ENCODE measurements at places on chromosomes 7 and 10. TPM values are rescaled to one million over a fixed set of nuclear protein-coding genes. Genes with fewer than 3 reads are reported as not detected.

GRCh38 chr10:27463961-27464360 lies 40.1 kb upstream of the RAB18 start:
- no peak for DNase-seq

GRCh38 chr10:14381475-14381874 lies 50.8 kb upstream of the FRMD4A start:
- DNase-seq, result no peak

MRC1 gene
- polyA plus RNA-seq, result 9.5 TPM

RSPH10B gene
- polyA plus RNA-seq, result 0.43 TPM

DNA sequence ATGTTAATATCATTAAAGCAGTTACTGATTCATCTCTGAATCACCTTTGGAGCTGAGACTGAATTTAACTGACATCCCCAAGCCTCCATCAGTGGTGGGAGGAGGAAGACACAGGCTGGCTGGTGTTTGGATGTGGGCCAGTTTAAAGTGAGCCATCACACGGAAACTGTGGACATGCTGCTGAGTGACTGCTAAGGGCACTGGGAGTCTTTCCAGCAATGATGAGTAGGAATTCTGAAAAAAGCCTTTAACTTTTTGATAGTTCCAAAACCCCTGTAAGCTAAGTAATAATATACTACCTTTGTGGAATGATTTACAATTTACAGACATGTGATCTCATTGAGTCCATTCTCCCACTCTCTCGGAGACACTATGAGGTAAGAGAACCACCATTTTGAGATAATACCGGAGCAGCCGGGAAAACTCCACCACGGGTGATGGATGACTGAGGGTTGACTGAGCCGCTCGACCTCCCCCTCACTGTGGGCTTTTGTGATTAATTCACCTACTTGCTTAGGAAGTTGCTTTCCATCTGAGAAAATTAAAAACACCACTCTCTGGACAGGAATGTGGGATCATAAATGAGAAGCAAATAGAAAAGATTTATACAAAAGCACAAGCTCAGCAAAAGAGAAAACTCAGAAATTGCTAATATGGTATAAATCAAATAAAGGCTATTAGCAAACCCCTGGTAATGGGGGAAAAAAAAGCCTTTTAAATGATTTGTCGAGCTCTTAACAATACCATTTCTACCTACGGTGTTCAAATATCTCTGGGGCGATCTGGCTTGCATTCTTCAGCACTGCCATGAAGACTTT lies 194.8 kb downstream of the FANK1 start:
- DNase-seq, result no peak

- no peak for DNase-seq
Measured at GRCh38 chr7:46993396-46993795, 588.5 kb downstream of the TNS3 start.

GRCh38 chr10:17599089-17599488 lies 18.1 kb downstream of the HACD1 start:
- no peak for DNase-seq

- no peak for DNase-seq
Measured at GRCh38 chr10:63319231-63319630, 146.5 kb downstream of the JMJD1C start.

DNA sequence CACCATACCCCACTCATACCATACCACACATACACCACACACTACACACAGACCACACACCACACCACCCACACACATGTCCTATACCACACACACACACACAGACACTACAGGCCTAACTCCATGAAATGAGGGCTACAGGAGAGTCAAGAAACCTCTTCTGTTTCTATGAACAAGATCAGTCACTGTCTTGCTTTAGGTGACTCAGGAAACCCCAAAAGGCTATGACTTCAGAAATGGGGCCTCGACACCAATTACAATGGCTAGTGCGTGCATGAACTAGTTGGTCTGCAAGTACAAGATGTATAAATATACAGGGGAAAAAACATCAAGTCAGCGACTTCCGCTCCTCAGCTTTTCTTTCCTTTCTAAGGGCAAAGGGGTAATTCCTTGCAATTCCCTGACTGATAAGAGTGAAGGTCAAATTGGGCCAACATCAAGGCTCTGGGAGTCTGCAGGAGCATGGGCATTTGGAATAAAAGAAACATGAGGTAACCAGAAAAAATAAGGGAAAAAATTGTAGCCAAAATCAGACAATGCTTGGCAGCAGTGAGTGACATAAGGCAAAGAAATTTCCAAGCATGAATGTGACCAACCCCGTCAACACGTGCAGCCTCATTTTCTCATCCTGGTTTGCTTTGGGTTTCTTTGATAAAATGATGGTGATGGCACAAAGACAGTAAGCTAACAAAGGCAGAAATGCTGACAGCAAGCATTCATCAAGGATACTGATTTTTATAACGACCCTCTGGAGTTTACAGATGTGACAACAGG lies 1.5 kb downstream of the PKD1L1 start:
- DNase-seq, result no peak

- DNase-seq, result no peak
Measured at GRCh38 chr10:132628966-132629900, 91.6 kb downstream of the INPP5A start.

DNA sequence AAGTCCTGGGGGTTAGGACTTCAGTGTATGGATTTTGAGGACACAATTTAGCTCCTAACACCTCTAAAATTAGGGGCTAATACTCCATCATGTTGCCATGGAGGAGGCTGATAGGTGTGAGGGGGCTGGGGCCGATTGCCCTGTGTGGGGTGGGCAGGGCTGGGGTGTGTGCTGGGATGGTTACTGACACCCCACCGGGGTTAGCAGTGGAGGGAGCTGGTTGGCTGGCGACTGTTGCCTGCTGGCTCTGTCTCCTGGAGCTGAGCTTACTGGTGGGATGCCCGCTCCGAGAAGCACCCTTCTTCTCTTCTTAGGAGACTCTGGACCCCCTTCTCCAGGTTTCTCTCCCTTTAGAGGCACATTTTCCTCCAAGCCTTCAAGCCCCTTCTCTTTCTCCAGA lies 22.2 kb upstream of the SH2D4B start:
- no peak for DNase-seq

CTTNBP2 gene
- 39.3 TPM for polyA plus RNA-seq

Measured in left kidney (tissue), 8 donors.